NCI-H2171 (cell line): ENCODE measurements at places on chromosomes 2 and 18.
A peak's percentile ranks its signal among the peaks of the same experiment; 100 is the strongest.

- DNase-seq, result no peak
These were observed 382.8 kb downstream of the SETBP1 start for GRCh38 chr18:45063246-45064038.

- DNase-seq, result peak; percentile 50
These were observed 6.2 kb downstream of the CCBE1 start for GRCh38 chr18:59690996-59691395.

DNA sequence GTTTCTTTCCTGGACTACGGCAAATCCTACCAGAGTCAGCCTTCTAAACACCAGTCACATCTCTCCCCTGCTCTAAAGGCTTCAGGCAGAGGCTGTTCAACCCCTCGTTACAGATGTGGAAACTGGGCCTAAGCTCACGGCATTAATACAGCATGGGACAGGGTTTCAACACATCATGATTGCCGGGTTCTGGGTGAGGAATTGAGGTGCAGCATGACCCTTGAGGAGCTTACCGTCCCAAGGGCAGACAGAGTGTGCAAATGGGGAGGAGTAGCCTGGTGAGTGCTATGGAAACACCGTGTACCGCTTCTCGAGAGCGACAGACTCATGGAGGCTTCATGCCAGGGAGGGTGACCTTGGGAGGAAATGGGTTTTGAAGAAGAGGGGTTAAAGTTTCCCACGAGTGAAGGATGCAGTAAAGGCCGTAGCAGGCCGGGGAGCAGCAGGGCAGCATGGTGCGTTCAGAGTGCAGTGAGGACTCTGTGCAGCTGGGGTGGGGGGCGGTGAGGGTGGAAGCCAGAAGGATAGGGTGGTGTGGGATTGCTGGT lies 51.1 kb downstream of the TGOLN2 start:
- DNase-seq, result no peak

GRCh38 chr18:6928359-6928758 lies 189.2 kb downstream of the LAMA1 start:
- no peak for DNase-seq

- DNase-seq, result no peak
These were observed 210.6 kb downstream of the IRS1 start for GRCh38 chr2:226589043-226589442.

DNA sequence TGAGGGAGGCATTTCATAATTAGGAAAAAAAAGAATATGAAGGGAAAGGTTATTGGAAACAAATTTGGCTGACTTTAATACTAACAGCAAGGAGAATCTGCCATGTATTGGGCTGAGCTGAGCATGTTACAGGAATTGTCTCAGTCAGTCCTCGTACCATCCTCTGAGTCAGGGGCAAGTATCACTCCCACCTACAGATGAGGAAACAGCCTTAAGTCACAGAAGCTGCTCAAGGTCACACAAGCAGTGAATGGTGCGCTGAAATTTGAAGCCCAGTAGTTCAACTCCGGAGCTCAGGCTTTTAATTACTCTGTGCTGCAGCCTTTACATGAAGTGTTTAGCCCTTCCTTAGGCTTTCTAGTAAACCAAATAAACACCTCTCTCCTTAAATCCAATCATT lies 17.3 kb downstream of the PROKR1 start:
- DNase-seq, result no peak

- DNase-seq, result no peak
These were observed 92.9 kb upstream of the LMAN1 start for GRCh38 chr18:59451963-59452362.

DNA sequence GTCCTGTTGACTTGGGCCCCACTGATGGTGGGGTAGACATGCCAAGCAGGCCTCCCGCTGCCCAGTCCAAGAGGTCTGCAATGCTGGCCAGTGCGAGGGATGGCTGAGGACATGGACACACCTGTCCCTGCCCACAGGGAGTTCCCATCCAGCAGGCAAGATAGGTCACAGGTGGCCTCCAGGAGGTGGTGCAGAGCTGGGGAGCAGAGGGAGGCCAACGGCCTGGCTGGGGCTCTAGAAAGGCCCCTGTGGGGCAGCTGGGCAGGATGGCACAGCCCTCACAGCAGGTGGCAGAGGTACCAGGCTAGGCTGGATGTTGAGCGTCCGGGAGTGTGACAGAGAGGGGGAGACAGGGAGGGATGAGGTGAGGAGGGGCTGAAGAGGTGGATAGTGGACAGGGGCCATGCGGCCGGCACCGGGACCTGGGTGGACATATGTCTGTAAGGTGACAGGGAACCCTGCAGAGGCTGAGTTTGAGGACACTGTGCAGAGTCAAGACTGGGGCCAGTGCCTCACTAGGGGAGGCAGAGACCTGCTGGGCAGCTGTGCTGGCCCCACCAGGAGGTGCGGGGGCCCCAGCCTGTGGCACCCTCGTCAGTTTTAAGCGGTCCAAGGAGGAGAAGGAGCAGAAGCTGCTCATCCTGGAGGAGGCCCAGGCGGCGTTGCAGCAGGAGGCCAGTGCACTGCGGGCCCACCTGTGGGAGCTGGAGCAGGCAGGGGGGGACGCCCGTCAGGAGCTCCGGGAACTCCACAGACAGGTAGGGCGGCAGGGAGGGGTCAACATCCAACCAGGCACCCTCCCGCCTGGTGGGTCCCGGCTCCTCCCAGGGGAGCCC lies 34.3 kb upstream of the SNED1 start:
- no peak for DNase-seq

DNA sequence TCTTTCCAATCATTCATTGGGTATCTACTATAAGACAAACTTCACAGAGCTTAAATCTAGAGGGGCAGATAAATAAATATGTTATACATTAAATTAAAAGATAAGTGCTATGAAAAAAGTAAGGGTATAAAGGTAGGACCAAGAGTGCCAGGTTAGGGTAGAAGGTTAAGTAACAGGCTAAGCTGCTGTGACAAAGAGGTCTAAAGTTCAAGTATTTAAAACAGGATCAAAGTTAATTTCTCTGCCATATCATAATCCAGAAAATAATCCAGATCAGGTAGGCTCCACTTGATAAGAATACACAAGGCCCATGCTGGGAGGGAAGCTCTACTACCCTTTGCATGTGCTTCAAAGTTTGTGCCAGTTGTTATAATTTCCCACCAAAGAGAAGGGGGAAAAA lies 115.6 kb downstream of the DYM start:
- no peak for DNase-seq

DNA sequence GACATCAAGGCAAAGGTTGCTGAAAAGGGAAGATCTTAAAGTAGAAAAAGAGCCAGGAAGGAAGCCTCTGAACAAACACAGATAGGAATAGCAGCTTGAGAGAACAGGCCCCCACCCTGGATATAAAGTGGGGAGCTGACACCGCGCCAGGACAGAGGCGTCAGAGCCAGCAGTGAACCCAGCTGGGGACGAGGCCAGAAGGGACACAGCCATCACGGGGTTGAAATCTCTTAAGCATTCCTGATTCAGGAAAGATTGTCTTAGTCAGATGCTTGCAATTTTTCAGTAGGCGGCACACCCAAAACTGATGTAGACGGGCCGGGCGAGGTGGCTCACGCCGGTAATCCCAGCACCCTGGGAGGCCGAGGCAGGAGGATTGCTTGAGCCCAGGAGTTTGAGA lies 93.8 kb upstream of the PHLPP1 start:
- DNase-seq, result no peak

- DNase-seq, result no peak
These were observed 79.4 kb downstream of the NEB start for GRCh38 chr2:151654891-151655290.

DNA sequence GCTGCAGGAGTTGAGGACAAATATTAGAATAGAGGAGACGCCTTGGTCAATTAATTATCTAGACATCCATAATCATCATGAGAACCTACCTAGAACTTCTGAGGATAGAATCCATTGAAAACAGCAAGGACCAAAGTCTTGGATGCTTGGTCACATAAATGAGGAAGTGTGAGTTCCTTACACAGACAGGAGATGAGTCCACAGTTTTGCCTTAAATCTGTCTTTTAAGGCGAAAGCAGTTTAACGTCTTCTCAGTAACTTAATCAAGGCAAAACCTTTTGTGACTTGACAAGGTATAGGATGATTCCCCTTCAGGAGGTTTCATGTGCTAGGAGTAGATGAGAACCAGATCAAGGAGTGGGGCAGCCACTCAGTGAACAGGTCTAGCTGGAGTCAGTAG lies 1783.2 kb upstream of the CELF4 start:
- no peak for DNase-seq

DNA sequence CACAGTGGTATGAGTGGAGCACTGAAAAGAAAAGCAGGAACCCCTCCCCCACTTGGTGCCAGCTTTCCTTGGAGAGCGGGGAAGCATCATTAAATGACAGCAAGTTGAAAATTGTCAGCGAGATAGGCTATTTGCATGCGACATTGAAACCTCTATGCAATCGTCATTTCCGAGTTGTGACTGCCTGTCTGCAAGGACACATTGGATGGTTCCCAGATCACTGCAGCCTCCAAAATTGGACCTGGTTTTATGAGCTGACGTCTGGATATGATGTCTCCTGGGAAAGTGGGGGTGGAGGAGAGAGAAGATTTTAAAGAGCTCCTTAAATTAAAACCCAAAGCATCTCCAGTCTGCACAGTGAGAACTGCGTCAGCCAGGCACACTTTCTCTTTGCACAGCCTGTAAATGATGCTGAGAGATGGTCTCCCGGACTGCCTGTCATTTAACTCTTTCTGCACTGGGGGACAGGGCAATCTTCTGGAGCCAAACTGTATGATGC lies 57.8 kb upstream of the KIF5C start:
- no peak for DNase-seq

DNA sequence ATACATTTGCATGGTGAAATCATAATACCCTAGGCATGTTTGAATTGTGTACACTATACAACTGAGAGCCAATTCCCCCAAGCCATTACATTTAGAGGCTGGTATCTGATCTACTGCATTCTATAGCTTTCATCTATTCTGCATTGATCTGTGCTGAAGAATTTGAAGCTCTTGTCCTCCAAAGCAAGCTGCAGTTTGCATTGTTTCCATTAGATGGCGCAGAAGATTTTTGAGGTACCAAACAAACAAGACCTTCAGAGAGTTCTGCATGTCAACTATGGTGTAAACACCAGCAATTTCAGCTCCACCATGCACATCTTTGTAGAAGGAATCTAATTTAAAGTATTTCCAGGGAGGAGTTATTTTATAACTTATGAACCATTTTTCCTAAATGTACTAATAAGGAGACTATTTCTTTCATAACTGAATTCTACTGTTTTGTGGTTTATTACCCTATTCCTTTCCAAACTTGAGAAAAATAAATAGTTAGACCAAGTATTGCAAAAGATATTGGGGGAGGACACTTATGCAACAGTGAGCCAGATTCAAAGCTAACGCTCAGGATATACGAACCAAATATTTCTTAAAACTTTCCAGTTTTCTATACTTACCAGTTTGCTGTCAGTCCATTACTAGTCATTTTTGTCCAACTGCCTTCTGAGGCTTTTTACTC lies 761.8 kb upstream of the ACVR2A start:
- peak; percentile 21 for DNase-seq

GRCh38 chr2:1892529-1893250 lies 148.4 kb upstream of the PXDN start:
- no peak for DNase-seq

DNA sequence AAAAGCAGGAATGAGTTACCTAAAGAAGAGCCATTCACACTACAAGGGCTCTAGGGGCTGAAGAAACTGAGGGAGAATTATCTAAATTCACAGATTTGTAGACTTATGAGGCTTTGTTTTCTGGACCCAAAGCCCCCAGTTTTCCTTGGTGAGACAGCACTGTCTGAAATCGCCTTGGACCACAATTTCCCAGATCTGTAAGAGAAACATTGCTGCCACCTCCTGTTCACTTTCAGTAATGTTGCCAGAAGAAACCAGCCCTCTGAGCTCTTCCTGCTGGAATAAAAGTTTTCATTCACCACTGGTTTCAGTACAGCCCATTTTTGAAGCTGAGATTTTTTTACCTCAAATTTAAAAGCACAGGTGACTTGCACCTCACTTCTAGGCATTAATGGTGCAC lies 169.2 kb downstream of the CDH20 start:
- peak; percentile 13 for DNase-seq

- DNase-seq, result no peak
These were observed 32.2 kb downstream of the QPCT start for GRCh38 chr2:37376421-37377186.

DNA sequence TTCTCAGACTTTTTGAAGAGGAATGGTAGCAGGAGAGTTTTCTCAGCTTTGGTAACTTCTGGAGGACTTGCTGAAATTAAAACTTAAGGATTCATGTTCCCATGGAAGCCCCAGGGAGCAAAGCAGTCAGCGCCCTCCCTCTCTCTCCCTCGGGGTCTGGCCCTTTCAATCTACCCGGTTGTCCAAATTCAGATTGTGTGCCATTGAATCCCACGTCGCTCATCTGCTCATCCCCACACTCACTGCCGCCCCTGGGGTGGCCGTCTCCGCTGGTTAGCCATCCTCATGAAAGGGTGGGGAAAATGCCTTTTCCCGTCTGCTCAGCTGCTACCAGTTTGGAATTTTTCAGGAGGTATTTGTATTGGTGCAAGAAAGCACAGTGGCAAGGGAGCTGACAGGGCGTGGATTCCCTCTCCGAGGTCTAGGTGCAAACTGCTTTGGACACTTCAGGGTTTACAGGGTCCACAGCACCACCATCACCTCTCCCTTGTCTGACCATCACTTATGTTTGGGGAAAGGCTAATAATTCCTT lies 27.1 kb downstream of the MCFD2 start:
- no peak for DNase-seq

GRCh38 chr2:27953077-27953476 lies 62.5 kb downstream of the BABAM2 start:
- no peak for DNase-seq

DNA sequence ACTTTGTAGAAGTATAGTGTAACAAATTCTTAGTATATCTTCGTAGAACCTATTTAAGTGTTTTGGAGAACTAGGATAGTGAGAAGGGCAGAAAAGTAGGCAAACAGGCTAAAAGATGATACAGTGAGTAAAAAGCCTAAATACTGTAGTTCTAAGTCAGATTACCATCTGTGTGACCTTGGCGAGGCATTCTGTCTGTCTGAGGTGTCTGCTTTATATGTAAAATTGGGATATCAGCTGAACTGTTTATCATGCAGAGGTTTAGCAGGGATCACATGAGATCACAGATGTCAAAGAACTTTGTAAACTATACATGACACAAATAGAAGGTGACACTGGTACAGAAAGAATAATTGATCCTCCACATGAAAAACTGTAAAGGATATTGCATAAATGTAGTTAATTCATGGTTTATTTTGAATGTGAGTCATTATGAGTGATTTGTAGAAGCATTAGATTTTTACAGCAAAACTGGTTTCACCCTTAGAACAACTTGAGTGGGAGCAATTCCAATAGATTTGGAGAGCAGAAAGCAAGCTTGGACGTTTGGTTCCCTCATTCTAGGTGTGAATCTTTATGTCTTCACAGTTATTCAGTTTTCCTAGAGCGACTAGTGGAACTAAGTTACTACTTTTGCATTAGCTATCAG lies 41.9 kb downstream of the TAF1B start:
- no peak for DNase-seq

DNA sequence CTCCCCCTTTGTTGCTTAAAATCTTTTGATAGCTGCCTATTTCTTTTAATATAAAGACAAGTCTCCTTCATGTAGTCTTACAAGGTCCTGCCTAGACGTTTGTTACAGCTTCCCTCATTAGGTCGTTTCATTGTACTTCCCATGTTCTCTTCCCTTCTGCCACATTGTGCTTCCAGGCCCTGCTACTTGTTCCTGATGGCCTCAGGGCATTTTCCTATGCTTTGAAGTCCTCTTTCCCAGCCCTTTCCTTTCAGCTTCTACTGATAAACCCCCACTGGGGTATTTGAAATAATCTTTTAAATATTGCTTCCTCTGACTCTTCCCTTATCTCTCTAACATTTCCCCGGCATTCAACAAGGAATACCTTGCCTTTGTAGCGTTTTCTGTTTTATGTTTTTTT lies 67.4 kb downstream of the UBE2E3 start:
- DNase-seq, result no peak

- DNase-seq, result no peak
These were observed 73.4 kb downstream of the ZBTB7C start for GRCh38 chr18:48335829-48336228.
